ENCODE measurements at places on chromosomes 7 and 10.

- DNase-seq, result no peak
Measured at GRCh38 chr7:35248576-35249536, 5.0 kb downstream of the TBX20 start.

DNA sequence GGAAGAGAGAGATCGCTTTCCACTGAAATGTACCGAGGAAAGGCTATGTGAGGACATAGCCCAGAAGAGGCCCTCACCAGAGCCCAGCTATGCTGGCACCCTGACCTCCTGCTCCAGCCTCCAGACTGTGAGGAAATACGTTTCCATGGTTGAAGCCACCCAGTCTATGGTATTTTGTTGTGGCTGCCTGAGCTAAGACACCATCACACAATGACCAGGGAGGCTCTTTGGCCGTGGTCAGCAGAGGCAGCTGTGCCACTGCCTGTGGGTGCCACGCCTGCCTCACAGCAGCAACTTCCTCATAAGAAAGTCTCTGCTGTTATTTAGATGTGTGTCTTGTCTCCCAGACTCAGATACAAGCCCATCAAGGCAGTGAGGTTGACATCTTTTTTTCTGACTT is 182.7 kb upstream of the PLXNA4 start:
- DNase-seq, result no peak

DNA sequence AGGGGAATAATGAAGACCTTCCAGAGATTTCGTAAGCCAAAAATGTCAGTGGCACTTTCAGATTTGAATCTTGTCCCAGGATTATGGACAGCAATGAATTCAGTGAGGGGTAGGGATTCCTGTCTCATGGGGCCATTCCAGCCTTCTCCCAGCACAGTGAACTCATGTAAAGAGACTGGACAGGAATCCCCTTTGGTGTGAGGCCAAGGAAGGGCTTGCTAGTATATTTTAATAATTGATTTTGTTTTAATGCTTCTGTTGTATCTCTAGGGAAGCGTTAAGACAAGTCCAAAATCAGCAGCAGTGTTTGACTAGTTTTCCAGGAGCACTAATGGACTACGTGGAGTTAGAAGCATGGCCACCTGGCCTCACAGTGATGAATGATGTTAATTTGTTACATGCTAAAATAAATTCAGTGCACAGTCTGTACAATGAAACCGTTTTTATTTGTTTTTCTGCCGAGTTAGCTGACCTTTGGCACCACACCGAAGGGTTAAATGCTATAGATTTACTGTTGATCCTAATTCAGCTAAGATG is 214.0 kb upstream of the DKK1 start:
- no peak for DNase-seq

DNA sequence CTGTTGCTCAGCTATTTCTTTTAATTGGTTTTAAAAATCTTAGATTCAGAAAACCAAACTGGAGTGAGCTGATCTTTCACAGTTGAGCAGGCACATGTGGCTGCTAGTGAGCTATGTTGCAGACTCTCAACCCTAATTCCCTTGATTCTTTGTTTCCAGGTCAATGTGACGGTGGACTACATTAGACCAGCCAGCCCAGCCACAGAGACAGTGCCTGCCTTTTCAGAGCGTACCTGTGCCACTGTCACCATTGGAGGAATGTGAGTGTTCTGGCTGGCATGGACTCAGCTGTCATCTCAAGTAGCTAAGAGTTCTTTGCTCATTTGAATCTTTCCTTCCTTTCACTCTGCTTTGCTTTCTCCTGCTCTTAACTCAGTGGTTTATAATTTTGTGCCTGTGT is 187.1 kb downstream of the LRRC4 start:
- no peak for DNase-seq

GRCh38 chr10:13769946-13770345 is 183.2 kb downstream of the PRPF18 start:
- no peak for DNase-seq

DNA sequence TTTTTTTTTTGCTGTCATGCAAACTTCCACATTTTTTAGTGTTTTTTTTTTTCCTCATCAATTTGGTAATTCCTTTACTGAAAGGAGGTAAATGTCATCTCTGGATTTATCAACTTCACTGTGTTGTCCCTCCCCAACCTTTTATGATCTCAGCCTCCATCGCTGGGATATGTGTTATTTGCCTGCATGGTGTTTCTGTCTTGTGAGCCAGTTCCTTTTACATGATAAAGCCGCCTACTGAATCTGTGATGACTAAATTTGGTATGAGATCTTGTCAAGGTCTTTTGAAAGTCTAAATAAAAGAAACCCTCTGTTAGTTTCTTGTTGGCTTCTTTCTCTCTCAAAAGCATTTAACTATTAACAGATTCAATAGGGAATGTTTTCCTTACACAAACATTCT is 39.3 kb downstream of the TAS2R41 start:
- DNase-seq, result no peak

- no peak for DNase-seq
Measured at GRCh38 chr7:41261080-41261479, 441.8 kb downstream of the INHBA start.

GRCh38 chr7:157462419-157462771 is 125.6 kb downstream of the DNAJB6 start:
- no peak for DNase-seq

DNA sequence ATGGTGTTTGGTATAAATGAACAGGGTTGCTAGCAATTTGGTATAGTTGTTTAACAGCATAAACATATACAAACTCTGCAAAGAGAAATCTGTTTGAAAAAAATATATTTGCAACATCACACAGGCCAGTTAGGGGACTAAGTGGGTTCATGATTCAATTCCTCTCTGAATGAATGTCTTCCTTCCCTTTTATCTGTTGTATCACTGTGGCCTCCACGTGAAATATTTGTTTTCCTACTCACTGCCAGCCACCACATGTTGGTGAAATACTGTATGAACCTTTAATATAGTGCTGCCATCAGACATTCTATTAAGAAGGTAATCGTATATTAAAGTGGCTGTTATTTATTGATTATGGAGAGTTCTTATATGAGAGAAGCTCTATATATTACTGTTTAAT is 157.0 kb downstream of the ARID5B start:
- no peak for DNase-seq

DNA sequence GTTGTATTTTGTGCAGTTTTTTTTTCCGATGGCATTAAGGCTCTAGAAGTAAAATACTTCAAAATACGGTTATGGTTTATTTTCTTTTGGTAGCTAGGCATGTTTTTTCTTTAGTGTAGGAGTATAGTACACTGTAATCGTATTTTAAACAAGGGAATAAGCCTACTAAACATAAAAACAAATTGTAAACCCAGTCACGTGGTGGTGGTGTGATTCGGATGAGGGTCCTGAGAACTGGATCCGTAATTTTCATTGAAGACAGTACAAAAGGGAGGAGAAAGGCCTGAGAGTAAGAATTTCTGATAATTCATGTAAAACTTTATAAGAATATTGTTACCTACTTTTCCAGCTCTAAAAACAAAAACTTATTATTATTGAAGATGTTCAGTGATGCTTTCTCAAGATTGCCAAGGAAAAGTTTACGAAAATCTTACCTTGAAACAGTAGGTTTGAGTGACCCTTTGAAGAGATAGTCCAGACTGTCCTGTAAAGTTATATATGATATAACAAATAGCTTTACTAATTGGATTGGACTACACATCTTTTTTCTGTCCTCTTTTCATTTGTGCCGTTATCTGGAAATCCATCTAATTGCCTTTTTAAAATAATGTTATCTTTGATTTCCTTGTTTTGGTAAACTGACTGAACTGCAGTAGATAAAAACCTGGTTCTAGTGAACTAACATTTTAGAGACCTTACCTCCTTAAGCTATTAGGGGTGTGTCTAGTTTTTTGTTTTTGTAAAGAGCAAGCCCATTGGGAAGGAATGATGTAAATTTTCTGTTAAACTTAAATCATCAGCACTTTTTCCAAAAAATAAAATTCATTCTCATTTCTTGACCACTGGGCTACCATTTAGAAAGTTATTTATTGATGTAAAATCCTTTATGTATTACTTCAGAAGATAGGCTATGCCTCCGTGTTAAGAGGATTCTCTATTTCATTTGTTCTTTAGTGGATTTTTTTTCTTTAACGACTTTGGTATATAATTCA is 1.0 kb upstream of the PBLD start:
- no peak for DNase-seq

GRCh38 chr7:78148166-78148894 is 349.8 kb downstream of the PHTF2 start:
- DNase-seq, result no peak

- peak; percentile 7 for DNase-seq
Measured at GRCh38 chr10:89644691-89644966, 413 bp downstream of the PANK1 start.

DNA sequence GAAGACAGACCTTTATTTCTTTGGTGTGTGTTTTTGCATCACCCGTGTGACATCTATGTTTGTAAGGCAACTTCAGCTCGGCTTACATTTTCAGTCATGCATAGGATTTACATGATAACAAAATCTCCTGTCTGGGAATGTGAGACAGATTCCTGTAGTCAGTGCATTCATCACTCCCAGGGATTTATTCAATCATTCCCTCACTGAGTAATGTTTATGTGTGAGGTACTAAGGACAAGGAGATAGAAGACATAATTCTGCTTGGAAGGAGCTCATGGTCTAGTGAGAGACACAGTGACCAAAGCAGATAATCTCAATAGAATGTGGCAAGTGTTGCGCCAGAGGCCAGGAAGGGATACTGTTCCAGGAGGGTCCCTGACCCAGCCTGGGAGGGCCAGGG is 35.2 kb upstream of the BMPER start:
- DNase-seq, result no peak

GRCh38 chr7:81577642-81578340 is 192.1 kb downstream of the HGF start:
- no peak for DNase-seq

GRCh38 chr10:121352231-121352855 is 245.9 kb downstream of the FGFR2 start:
- no peak for DNase-seq

DNA sequence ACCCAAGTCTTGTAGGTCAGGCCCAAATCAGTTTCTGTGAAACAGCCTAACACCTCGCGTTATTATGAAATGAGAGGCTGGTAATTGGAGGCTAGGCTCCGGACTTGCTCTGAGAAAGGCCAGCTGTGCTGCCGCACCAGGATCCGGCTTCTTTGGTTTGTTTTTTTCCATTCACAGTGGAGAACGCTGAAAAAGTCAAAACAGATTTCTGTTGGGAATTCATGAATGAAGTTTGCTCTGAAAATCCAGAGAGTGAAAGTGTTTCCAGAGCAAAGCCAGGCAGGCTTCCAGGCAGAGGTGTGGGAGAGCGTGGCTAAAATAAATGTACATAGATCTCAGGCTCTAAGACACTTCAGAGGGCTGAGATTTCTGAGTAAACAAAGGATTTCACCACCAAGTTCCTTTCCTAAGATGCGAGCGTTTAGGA is 240.1 kb downstream of the TRIL start:
- no peak for DNase-seq

DNA sequence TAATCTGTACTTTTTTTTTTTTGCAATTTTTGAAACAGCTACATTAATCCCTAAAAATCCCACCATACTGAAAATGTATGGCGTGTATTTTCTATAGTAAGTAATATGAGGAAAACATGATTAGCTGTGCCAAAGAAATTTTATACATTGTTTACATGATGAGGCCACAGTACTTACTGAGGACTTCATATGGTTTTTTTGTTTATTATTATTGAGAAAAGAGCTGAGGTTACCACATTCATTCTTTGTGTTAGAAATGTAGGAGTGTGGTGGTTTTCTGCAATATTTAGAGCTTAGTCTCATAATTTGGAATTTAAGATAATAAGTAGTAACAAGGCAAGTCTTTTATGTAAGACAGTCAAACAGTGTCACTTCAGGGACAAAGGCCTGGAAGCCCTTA is 45.1 kb downstream of the SLC25A40 start:
- no peak for DNase-seq

- no peak for DNase-seq
Measured at GRCh38 chr10:1737222-1738061, at the start of gene ADARB2. Gene ADARB2 (minus strand): TSS chr10:1737525.
